Fibroblast of gingiva (primary cell): ENCODE measurements at places on chromosomes 4 and X.
A peak's percentile ranks its signal among the peaks of the same experiment; 100 is the strongest.

DNA sequence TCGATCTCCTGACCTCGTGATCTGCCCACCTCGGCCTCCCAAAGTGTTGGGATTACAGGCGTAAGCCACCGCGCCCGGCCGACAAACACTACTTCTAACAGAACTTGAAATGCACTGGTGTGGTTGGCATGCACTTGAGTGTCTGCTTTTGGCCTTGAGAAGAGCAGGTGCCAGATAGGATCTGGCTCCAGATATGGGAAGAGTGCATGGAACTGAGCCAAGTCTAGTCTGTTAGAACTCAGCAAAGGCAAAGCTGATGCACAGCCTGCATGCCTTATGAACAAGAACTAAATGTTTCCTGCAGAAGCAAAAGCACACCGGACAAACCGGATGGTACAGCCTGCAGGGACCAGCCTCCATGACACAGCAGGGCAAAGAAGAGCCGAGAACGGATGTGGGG is 35.1 kb upstream of the TBL1X start:
- no peak for DNase-seq

DNA sequence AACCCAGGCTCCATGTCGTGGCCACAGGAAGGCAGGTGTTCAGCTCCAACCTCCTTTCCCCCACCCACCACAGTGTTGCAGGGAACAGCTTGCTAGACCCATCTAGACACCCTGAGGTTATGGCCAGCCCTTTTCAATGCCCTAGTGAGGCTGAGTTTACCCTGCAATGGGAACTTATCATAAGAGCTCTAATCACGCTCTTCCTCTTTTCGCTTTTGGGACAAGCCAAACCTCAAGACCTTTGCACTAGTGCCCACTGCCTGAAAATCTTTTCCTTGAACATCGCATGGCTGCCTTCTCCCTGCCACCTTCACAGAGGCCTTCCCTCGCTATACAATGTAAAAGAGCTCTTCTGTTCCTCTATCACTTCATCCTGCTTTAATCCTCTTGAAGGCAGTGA is 2.4 kb upstream of the FGFBP2 start:
- DNase-seq, result no peak

DNA sequence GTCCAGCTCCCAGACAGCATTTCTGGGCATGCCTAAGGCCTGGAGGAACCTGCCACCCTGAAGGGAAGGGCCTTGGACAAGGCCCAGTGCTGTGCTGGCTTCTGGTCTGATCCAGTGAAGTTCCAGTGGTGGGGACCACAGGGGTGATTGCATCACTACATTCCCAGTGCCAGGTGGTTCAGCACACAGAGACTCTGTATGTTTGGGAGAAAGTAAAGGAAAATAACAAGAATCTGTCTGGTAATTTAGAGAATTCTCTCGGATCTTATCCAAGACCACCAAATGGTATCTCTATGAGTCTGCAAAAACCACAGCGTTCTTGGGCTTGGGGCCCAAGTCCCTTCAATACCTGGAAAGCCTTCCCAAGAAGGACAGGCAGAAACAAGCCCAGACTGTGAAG is 131.8 kb upstream of the MAD2L1 start:
- DNase-seq, result no peak

DNA sequence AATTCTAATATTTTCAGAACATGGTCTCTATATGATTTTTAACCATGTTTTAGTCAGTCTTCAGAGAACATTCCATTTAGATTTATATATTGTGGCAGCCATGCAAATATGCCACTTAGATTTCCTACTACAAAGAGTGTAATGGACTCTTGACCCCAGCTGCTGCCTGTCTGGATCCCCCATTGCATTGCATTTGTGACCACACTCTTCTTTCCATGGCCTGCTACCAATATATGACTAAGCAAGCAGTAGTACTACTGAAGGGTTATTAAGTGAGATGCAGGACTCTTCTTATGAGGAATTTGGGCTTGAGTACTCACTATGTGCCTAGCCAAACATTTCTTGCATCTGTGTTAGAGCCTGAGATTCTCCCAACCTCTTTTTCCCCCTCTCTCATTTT is 306.8 kb downstream of the PDHA2 start:
- no peak for DNase-seq

GRCh38 chrX:151711787-151712186 is 4.0 kb upstream of the FATE1 start:
- no peak for DNase-seq

DNA sequence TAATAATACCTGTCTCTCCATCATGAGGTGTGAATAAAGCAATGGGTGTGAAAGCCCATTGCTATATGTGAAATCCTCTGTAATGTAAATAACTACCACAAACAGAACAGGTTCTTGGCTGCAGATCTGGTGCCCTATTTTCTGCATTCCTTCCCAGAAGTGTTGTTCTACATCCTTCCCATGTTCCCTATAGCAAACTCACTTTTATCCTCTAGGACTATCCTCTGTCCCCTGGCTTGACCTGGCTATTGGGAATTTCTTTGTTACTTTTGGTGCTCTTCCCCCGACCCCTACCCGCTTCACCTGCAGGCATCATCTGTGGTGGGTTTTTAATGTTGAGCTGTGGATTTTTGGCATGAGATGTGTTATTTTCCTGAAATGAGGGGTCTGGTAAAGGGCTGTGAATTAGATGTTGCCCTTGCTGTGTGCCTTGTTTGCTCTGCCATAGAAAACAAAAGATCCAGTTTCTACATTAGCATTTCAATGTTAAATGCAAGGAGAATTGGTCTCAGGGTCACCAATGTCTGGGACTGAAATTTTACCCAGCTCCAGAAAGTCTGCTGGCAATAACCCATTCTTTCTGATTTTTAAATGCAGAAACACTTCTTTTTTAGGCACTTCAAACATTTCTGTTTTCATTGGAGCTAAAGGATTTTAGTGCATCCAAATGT is 13.6 kb upstream of the FREM3 start:
- no peak for DNase-seq

DNA sequence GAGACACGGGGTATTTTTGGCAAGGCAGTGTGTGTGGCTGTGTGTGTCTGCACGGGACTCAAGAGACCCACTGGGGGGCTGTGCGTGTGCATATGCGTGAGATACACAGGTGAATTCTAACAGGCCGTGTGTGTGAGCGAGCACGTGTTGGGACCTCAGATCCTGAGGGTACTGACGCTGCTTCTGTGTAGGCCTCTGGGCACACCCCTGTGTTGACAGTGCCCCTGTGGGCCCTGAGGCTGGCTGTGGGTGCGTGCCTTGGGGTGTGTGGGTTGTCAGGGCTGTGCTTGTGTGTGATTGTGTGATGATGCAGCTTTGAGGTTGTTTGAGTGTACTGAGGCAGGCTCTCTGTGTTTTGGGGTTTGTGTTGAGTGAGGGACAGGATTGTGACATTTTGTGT is 13.9 kb downstream of the FOXP3 start:
- DNase-seq, result no peak

DNA sequence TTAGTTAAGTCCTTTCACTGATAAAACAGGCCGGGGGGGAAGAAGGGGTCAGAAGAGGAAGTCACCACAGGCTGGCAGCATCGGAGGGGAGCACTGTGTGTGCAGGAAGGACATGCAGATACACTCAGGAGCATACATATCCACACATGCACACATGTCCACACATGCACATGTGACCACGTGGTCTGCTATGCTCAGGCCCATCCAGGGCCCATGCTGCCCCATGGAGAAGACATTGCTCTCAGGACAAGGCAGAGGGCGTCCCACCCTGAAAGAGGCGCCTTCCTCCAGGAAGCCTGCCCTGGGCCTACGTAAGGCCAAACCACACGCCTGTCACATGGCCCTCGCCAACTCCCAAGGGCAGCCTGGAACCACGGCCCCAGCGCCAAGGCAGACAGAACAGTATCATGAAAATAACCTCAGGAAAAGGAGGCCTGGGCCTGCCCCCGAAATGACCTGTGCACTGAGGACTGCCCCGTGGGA is 15.8 kb downstream of the WDR1 start:
- no peak for DNase-seq

GRCh38 chr4:24887881-24888430 is 24.9 kb downstream of the CCDC149 start:
- no peak for DNase-seq

GRCh38 chr4:16001484-16001858 is 38.5 kb upstream of the FGFBP2 start:
- peak; percentile 55 for DNase-seq

DNA sequence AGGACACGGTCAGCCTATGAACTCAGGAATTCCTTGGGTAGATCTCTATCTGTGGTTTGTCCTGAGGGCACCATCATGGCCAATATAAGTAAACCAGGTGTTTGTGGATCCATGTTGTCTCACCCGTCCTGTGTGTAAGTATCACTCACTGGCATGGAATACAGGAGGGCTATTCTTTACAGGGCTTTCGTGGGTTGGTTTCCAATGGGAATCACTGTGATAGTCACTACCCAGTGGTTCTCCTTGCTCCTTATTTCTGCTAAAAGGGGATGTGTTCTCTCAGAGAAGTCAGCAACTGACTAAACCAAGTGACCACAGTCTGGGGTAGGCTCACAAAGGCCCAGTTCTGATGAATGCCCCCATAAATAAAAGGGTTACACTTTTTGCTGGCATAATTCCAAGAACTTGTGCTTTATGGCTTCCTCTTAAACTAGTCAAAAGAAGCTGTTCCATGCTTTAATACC is 236.7 kb upstream of the JADE1 start:
- DNase-seq, result no peak

DNA sequence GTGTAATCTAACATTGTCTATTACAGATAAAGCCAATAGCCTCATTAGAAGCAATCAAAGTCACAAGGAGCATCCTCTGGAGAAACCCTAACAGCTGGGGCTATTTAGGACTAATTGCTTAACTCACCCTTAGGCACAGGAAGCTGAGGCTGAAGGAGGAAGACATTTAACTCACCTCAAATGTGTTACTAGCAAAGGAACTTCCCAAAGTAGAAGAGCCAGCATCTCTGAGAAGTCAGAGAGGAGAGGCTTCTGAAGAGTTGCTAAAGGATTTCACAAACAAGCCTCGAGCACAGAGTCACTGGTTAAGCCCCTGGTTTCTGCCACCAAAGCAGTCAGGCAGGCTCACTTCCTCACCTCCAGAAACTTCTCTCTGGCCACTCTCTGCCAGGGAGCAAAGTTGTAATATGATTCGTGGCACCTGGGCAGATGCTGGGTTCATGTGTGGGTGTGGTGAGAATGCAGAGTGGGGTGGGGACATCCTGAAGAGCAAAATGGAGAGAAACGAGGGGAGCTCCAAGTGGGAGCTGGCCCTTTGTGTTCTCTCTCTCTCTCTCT is 201.3 kb downstream of the HS6ST2 start:
- no peak for DNase-seq

DNA sequence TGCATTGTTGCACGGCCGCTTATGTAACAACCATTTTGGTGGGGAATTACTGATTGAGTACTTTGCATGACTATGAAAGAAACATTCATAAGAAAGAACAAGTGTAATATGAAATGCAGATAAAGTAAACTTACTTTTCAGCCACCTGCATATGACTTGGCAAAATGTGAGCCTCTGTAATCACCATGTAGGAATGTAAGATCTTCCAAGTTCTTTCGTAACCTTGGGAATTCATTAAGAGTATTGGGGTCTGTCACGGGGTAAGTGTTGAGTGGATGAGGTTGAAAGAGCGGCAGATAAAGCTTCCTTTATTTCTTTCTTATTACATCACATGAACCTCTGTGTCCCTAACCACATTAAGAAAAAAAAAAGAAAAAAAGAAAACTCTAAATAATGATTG is 348.5 kb upstream of the NR3C2 start:
- no peak for DNase-seq

DNA sequence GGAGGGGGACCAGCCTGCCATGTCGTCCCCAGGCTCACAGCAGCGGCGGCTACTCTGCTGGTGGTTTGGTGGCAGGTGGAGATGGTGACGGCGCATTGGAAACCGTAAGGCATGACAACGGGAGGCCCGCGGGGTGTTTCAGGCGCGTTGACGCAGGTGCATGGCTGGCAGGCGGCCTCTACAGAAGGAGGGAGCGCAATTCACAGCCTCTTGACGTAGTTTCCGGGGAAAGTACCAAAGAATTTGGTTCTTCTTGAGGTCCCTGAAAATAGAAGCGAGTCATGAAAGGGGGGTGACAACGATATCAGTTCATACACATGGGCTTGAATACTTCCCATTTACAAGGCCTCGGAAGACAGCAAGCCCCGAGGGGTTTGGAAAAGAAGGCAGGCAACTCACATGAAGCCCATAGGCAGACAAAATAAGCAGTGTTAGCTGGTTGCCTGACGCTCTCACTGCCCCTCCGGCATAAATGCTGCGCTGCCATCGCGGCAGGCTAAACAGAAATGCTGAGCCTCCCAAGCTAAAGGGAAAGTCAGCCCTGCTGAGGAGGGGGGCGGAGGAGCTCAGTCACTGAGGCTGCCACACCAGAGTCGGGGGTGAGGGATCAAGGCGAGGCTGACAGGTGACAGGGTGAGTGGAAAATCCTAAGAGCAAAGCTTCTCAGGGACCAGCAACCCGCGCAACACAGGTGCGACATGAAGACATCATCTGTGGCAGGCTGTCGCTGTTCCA is 52.3 kb upstream of the PDLIM3 start:
- no peak for DNase-seq

DNA sequence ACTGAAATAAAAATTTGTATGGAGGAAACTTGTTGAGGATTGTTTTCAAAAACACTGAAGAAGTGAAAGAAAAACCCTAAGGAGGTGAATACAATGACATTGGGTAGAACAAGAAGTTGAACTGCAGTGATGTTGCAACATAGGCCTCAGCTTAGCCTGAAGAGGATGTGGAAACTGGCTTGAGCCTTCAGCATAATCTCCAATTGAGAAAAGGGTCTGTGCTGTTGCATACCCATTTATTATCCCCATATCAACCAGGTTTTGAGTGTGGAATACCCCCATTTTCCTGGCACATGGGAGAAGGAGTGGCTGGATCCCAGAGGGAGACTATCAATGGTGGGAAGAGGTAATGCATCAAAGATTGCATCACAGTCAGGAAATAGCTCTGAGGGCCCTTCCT is 695.0 kb upstream of the HS3ST1 start:
- no peak for DNase-seq

DNA sequence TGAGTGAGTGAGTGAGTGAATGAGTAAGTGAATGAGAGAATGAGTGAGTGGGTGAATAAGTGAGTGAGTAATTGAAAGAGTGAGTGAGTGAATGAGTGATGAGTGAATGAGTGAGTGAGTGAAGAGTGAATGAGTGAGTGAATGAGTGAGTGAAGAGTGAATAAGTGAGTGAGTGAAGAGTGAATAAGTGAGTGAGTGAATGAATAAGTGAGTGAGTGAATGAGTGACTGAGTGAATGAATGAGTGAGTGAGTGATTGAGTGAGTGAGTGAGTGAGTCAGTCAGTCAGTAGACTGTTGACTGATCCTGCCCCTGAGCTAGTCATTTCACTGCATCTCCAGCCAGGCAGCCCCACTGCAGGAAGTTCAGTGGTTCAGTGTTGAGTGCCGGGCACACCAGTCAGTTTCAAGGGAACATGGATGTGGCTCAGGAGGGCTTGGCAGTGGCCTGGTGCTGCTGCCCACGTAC is 228.4 kb upstream of the PSAPL1 start:
- no peak for DNase-seq

DNA sequence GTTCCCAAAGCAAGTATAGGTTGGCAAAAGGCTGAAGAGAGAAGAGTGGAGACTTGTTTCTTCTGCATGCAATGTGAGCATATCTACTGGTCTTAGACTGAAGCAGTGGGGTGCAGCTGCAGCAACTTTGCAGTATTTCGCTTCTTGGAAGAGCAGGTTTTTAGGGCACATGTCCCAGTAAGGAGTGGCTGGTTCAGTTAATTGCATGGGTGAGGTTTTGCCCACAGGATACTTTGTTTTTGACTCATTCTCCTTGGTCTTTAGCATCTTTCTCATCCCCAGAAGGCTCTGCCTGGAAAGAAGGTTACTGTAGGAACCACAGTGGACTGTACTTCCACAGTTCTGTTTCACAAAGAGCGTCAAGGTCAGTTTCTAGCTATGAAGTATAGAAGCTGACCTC is 68.0 kb upstream of the NR3C2 start:
- DNase-seq, result no peak
